ENCODE measurements at places on chromosomes 11 and 22. TPM values are rescaled to one million over a fixed set of nuclear protein-coding genes. Genes with fewer than 3 reads are reported as not detected.

OR51B4 gene
- not detected for polyA plus RNA-seq

ACO2 gene
- 99.1 TPM for polyA plus RNA-seq

NPAS4 gene
- 0.25 TPM for polyA plus RNA-seq

MSANTD4 gene
- 8.9 TPM for polyA plus RNA-seq

ELFN2 gene
- 0.05 TPM for polyA plus RNA-seq

PEX16 gene
- polyA plus RNA-seq, result 30.0 TPM

- peak; percentile 54 for DNase-seq
Measured at GRCh38 chr22:19719050-19719482, 4.3 kb upstream of the GP1BB start.

DNA sequence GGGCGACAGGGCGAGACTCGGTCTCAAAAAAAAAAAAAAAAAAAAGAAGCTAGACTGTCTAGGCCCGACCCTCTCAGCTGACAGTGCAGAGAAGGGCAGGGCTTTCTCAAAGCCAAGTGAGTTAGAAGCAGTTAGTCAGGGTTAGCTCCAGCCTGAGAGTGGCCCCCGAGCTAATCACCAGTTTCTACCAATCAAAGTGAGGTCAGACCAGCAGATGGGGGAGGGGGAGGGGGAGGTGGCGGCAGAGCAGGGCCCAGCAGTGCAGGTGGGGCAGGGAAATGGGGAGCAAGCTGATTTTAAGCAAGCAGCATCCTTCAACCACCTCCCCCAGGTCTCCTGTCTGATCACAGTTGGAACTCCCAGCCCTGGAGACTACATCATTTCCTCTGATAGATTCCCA is 55.3 kb upstream of the PRR5 start:
- no peak for DNase-seq

DNA sequence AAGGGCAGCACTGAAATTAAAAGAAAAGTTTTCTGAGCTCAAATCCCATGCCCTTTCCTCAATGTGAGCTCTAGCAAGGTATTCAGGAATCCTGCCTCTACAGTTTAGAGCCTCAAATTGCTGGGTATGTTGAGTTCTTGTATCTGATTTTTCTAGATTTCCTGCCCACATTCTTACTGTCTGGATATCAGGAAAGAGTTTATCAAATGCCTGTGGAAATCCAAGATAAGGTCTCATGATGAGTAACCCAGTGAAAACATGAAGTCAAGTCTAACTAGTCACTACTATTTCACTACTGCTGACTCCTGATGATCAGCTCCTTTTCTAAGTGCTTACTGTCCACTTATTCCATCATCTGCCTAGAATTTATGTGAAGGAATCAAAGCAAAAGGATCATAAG is 29.8 kb downstream of the LIMK2 start:
- DNase-seq, result no peak

DNA sequence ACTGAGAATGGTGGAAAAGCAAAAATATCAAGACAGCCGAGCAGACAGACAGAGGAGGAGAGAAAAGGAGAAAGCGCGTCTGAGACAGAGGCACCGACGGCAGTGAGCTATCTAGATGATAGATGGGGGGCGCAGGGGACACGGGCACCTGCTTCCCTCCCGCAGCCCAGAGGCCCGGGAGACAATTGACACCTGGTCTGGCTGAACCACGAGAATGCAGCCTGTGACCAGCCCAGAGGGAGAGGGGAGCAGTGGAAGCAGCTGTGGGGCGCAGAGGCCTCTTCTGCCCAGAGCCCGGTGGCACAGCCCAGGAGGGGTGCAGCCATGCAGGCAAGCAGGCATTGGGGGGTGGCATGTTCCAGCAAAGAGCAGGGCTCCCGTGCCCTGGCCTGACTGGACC is 48.2 kb downstream of the ELFN2 start:
- DNase-seq, result no peak
